H1 (cell line): ENCODE measurements at places on chromosomes 11 and 22. TPM values are rescaled to one million over a fixed set of nuclear protein-coding genes. Genes with fewer than 3 reads are reported as not detected.

The C22orf31 gene
- polyA plus RNA-seq, result not detected in 2 replicates

The OR5P2 gene
- polyA plus RNA-seq, result 0.06 and 0.08 TPM in 2 replicates

The ENTHD1 gene
- polyA plus RNA-seq, result not detected in 2 replicates

The APOA5 gene
- 0.08 and 0.09 TPM in 2 replicates for polyA plus RNA-seq

The MRPL40 gene
- polyA plus RNA-seq, result 8.4 and 12.4 TPM in 2 replicates

The OR6T1 gene
- polyA plus RNA-seq, result not detected in 2 replicates

The DDIAS gene
- 6.2 and 11.6 TPM in 2 replicates for polyA plus RNA-seq

The KRTAP5-11 gene
- not detected in 2 replicates for polyA plus RNA-seq

The PDE3B gene
- polyA plus RNA-seq, result 2.5 and 2.7 TPM in 2 replicates

The EMID1 gene
- 7.4 and 11.1 TPM in 2 replicates for polyA plus RNA-seq

The MMP8 gene
- polyA plus RNA-seq, result not detected in 2 replicates

The CNIH2 gene
- polyA plus RNA-seq, result 11.6 and 12.5 TPM in 2 replicates

The BTBD18 gene
- 0.03 TPM in 2 replicates for polyA plus RNA-seq

The PATE4 gene
- polyA plus RNA-seq, result not detected in 2 replicates

The SCN4B gene
- 4.1 and 4.9 TPM in 2 replicates for polyA plus RNA-seq

The BIK gene
- polyA plus RNA-seq, result 5.5 and 9.1 TPM in 2 replicates

The NLRP6 gene
- polyA plus RNA-seq, result 0.06 TPM in 1 of 2 replicates, not detected in the other

The PLAAT4 gene
- polyA plus RNA-seq, result 3.9 and 4.1 TPM in 2 replicates
